WERI-Rb-1 (cell line): ENCODE measurements at places on chromosomes 6 and 20.

- DNase-seq, result no peak
These were observed 20.7 kb downstream of the METTL24 start for GRCh38 chr6:110337486-110337885.

DNA sequence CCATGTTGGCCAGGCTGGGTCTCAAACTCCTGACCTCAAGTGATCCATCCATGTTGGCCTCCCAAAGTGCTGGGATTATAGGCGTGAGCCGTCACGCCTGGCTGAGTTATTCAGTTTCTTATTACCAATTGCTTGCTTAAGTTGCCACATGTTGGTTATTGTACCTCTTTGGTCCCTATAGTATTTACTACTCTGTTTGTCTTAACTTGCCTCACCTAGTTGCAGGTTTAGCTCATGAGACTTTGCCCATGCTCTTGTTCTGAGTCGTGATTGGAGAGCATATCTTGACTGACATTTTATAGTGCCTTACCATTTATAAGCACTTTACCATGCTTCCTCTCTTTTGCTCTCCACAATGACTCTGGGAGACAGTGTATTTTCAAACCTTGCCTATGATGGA lies 134.2 kb upstream of the HDGFL1 start:
- DNase-seq, result peak; percentile 24

DNA sequence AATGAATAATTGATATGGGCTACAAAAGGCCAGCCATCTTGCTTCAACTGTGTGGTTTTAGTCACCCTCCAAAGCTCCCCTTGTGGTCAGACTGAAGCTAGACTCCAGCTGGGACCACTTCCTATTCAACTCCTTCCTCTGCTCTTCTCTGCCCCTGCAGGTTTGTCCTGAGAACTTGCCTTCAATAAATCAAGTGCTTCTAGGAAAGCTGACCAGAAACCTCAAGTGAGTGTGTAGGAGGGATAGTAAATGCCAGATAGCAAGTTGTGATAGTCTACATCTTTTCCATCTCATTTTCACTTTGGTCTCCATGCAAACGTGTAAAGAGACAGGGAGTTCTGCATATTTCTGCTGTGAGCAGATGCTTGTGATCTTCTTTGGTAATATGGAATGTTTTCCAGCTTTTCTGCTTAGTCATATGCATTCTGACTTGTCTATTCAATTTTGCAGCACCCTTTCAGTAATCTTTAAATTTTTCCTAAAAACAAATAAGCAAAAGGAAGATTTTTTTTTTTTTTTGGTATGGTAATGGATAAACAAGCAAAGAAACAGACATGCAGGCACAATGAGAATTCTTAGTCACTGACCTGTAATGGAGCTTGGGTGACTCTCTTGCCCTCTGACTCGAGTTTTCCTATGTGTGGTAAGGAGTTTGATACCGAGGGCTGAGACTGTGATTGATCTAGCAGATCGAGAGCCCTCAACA lies 201.3 kb upstream of the BTBD3 start:
- peak; percentile 61 for DNase-seq

- no peak for DNase-seq
These were observed 10.9 kb downstream of the FOXQ1 start for GRCh38 chr6:1322696-1323219.

- no peak for DNase-seq
These were observed 235.7 kb downstream of the MYLK4 start for GRCh38 chr6:2514965-2515543.

GRCh38 chr20:23148731-23149570 lies 62.8 kb upstream of the CD93 start:
- no peak for DNase-seq

GRCh38 chr6:31771992-31772358 lies 5.2 kb downstream of the VWA7 start:
- DNase-seq, result no peak

DNA sequence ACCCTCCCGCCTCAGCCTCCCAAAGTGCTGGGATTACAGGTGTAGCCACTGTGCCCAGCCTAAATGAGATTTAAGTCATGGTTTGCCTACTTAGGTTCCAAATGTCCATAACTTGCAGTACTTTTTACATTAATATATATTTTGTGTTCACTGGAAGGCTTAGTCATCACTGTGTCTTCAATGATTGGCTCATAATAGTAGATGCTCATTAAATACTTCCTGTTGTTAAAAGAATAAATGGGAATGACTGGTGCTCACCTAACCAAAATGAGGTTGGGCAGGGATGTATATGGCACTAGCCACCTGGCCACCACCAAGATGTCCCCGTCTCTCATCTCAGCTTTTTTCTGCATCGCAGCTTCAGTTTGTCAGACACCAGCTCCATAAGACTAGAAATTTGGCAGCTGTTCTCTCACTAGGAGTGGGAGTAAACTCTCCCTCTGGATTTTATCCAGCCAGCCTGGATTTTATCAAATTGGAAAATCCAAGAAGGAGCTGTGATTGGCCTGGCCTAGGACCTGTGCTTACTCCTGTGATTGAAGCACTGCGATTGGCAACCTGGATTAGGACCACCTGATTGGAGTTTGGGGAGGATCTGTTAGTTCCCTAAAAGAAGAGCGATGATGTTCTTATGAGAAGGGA lies 1.1 kb upstream of the GLO1 start:
- DNase-seq, result no peak

DNA sequence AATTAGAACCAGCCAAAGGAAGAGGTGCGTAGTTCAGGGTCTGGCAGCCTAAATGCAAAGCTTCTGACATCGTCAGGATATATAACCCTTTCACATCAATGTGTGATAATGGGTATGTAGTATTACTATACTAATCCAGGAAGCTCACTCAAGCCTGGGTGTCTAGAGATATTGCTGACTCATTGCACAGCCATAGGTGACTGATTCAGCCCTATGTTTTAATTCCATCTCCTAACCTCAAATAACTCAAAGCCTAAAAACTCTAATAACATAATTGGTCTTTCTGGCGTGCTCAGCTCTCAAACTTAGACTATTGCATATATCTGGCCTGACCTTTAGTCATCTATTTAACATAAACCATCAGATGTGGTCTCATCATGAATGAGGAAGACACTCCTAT lies 658.4 kb downstream of the TBC1D32 start:
- no peak for DNase-seq
